ENCODE measurements at places on chromosomes 5 and 9. TPM values are rescaled to one million over a fixed set of nuclear protein-coding genes. Genes with fewer than 3 reads are reported as not detected.

The IL4 gene
- not detected for total RNA-seq

The SLCO4C1 gene
- total RNA-seq, result not detected

The CEMIP2 gene
- 33.4 TPM for total RNA-seq

The TLX3 gene
- total RNA-seq, result not detected

The CCL19 gene
- total RNA-seq, result not detected

DNA sequence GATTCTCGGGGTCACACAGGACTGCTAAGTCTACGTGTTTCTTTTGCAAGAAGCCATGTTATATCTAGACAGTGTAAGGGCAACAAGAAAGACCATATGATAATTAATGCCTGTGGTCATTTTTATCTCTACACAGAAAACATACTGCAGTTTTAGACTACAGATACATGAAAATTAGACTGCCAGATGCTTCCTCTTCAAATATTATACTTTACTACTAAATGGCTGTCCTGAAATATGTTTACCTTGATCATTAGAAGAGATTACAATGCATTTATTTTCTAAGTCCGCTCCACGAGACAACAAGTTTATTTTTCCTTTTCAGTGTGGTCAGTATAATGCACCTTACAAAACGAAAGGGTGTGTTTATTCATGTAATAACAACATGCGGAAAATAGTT is 147.6 kb downstream of the KIAA0825 start:
- no peak for DNase-seq

DNA sequence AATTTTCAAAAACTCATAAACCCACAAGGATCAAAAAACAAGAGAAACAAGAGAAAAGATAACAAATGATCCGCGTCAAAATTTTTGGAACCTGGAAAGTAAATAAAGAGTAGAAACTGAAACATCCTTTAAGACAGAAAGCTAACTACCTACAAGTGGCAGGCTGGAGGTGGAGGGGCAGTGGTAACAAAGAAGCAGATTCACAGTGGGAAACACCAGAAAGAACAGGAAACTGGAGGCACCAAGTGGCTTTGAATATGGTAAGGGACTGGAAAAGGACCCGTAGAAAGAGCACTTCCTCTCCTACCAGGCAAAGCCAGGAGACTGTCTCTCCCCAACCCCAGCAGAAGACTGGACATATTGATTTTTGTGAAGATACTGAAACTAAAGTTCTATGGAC is 100.6 kb upstream of the TARS1 start:
- DNase-seq, result no peak
